PC-9 (cell line): ENCODE measurements at places on chromosomes 6 and 20.

GRCh38 chr20:1943275-1944002 lies 48.2 kb downstream of the SIRPA start:
- no peak overlapping the region for H3K27ac ChIP-seq
- DNase-seq, result no peak
- H3K27me3 ChIP-seq, result peaks cover 18% of the 10 kb centered on the region; the same call in 1 of the 2 replicates
- H3K36me3 ChIP-seq, result no peaks in the 10 kb centered on the region

GRCh38 chr6:38997128-38997761 lies 51.3 kb upstream of the GLP1R start:
- no peaks in the 10 kb centered on the region for H3K4me1 ChIP-seq
- no peak overlapping the region for H3K27ac ChIP-seq
- peaks cover 70% of the 10 kb centered on the region for H3K27me3 ChIP-seq

- H3K27me3 ChIP-seq, result no peaks in the 10 kb centered on the region
- peak overlapping the region; percentile 77 for H3K4me3 ChIP-seq
- DNase-seq, result peak; percentile 40
- H3K4me1 ChIP-seq, result peaks cover 22% of the 10 kb centered on the region
- H3K36me3 ChIP-seq, result no peaks in the 10 kb centered on the region
- peak overlapping the region; percentile 47 for H3K27ac ChIP-seq
Observed at GRCh38 chr6:143449714-143450452, 612 bp downstream of the ADAT2 start.

DNA sequence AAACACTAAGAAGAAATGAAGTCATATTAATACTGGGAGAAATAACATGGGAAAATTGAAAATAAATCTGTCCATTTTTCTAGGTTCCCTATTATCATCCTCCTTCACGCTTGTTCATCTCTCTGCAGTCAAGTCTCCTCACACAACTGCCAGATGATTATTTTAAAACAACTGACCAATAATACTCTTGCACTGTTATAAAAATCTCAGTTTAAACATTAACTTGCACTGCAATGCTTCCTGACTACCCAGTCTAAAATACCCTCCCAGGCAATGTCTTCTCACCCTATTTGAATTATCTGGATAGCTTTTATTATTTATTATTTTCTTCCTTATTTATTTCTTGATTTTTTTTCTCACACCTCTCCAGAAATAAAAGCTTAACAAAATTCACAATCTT lies 5.7 kb downstream of the EYS start:
- H3K36me3 ChIP-seq, result no peaks in the 10 kb centered on the region
- H3K27me3 ChIP-seq, result no peaks in the 10 kb centered on the region
- H3K4me3 ChIP-seq, result no peak overlapping the region

DNA sequence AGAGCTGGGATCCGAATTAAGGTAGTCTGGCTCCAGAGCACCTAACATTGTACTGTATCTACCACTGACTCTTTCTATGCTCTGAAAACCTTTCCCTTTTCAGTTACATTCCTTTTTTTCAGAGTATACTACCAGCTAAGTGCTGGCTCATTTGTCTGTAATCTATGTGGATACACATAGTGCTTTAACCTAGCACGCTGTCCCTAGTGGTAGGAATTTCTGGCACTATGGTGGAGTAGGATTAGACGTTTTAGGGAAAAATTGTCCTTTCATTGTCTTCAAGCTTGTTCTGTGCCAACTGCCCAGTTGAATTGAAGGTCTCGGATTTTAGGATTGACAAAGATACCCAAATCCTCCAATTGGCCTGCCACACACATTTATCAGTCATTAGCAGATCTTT lies 259.1 kb upstream of the FERMT1 start:
- no peak for DNase-seq
- no peak overlapping the region for H3K4me3 ChIP-seq
- H3K36me3 ChIP-seq, result no peaks in the 10 kb centered on the region
- H3K4me1 ChIP-seq, result no peaks in the 10 kb centered on the region
- no peak overlapping the region for H3K27ac ChIP-seq

DNA sequence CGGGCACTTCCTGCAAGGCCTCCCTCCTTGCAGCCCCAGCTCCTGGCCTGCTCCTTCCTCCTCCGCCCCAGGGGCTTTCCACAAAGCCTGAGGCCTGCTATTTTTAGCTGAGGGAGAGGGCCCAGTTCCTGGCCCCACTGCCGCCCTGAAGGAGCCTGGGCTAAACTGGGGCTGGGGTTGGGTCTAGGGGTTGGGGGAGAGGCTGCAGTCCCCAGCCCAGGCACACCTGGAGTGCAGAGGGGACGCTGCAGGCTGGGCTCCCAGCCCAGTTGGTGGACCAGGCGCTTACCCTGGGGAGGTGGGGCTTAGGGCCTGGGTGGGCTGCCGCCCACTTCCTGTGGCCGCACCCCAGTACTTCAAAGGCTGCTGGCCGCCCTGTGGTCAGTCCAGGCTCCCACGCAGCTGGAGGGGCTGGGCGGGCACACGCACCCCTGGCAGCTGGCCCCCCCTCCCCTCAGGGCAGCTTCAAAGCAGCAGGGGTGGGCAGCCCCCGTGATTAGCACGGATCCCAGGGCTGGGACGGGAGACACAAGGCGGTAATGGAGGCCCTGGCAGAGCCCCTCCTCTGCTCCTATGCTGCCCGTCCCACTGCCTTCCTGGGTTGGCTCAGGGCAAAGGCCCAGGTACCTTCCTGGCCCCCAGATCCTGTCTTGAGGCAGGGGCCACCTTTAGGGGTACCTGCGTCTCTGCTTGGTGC lies 7.1 kb upstream of the ABHD16B start:
- H3K27me3 ChIP-seq, result no peaks in the 10 kb centered on the region
- H3K36me3 ChIP-seq, result no peaks in the 10 kb centered on the region
- no peak overlapping the region for H3K4me3 ChIP-seq
- DNase-seq, result no peak
- H3K27ac ChIP-seq, result no peak overlapping the region

GRCh38 chr20:19967445-19967844 lies 49.7 kb upstream of the NAA20 start:
- H3K27ac ChIP-seq, result no peak overlapping the region
- DNase-seq, result no peak
- H3K4me3 ChIP-seq, result no peak overlapping the region
- H3K27me3 ChIP-seq, result no peaks in the 10 kb centered on the region
- H3K36me3 ChIP-seq, result no peaks in the 10 kb centered on the region

DNA sequence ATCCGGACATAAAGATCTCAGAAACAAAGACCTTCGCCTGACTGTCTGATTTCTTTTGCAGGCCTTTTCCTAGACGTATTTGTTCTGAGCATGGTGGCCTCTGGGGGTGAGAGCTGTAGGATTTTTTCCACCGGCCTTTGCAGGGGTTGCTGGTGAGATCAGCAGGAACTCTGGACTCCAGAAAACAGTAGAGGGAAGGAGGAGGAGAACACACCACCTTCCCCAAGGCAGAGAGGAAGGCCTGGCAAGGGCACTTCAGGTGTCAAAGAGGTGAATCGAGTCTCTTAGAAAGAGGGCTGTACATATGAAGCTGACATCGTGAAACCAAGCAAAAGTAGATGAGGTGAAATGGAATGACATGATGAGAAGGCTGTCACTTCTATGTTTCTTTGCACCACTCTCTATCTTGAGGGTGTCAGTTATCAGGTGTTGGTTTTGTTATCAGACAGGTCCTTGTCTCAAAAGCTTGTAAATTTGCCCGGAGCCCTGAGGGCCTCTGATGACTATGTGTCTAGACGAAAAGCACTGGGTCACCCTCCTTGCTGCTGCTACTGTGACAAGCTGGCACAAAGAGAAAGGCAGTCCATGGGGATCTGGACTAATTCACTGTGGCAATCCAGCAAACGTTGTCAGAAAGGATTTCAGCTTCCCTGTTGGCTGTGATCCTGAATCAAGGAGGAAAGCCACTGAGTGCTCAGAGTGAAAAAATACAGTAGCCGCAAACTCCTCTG lies 91.3 kb upstream of the MAP3K7 start:
- peaks cover 14% of the 10 kb centered on the region; the same call in 1 of the 2 replicates for H3K27me3 ChIP-seq
- no peak overlapping the region for H3K4me3 ChIP-seq
- no peak overlapping the region for H3K27ac ChIP-seq
- H3K36me3 ChIP-seq, result no peaks in the 10 kb centered on the region

DNA sequence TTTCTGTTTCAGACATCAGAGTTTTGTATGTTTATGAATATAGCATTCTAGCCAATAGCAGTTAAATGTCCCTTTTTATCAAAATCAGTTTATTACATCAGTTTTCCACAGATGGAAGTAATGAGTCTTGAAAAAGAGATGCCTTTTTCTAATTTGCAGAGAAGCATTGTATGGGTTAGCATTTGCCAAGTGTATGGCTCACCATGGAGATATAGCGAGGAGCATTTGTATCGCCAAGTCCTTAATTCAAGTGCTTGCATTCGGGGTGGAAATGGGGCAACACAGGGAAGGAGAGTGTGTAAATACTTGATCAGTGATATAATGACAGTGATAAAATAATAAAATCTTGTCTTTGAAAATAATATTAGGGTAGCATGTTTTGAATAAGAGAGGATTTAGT lies 42.9 kb downstream of the TXLNB start:
- peaks cover 10% of the 10 kb centered on the region for H3K4me1 ChIP-seq
- H3K27me3 ChIP-seq, result no peaks in the 10 kb centered on the region
- H3K36me3 ChIP-seq, result no peaks in the 10 kb centered on the region
- no peak overlapping the region for H3K27ac ChIP-seq
- H3K4me3 ChIP-seq, result no peak overlapping the region

DNA sequence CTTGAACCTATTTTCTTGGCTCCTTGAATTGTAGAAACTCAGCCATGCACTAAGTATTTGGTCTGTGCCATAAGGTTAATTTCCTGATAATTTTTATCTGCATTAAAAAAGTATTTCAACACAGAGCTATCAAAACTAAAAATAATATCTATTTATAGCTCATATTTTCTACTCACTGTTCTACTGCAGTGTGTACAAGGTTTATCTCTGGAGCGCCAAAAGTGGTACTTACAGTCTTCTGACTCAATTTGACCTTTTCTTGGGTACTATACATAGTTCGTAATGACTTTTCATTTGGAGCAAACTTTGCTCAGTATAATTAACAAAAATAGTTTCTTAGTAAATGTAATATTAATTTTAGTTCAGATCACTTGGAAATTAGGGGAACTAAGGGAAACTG lies 69.2 kb downstream of the IRAK1BP1 start:
- no peaks in the 10 kb centered on the region for H3K36me3 ChIP-seq
- H3K4me1 ChIP-seq, result no peaks in the 10 kb centered on the region
- H3K27ac ChIP-seq, result no peak overlapping the region
- no peak overlapping the region for H3K4me3 ChIP-seq
- H3K27me3 ChIP-seq, result no peaks in the 10 kb centered on the region

DNA sequence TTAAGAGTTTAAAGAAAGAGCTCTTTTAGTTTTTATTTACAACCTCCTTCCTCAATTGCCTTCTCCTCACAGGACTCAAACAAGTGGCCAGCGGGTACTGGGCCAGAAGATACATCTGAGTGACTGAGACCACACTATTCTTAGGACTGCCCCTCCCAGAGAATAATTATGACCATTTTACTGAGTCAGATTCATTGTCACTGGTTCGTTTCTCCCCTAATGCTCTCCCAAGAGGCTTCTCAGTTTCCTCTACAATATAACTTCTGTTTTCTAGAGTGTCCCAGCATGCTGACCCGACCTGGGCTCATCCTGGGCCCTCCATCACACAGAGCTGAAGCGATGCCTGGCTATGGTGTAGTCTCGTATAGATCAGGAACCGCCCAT lies 279.9 kb downstream of the CD83 start:
- no peaks in the 10 kb centered on the region for H3K36me3 ChIP-seq
- no peak overlapping the region for H3K4me3 ChIP-seq
- no peaks in the 10 kb centered on the region for H3K27me3 ChIP-seq
- no peaks in the 10 kb centered on the region for H3K4me1 ChIP-seq
- H3K27ac ChIP-seq, result no peak overlapping the region

GRCh38 chr20:3663031-3663701 lies at the start of gene GFRA4:
GFRA4 (minus strand) TSS chr20:3663399; CDS start chr20:3663399, 0 bp downstream.
- H3K36me3 ChIP-seq, result no peaks in the 10 kb centered on the region
- H3K27ac ChIP-seq, result no peak within 1 kb of the TSS
- H3K4me1 ChIP-seq, result no peaks in the 10 kb centered on the region
- no peaks in the 10 kb centered on the region for H3K27me3 ChIP-seq

GRCh38 chr6:121555201-121555600 lies 119.8 kb downstream of the GJA1 start:
- H3K4me3 ChIP-seq, result no peak overlapping the region
- H3K36me3 ChIP-seq, result no peaks in the 10 kb centered on the region
- H3K27ac ChIP-seq, result no peak overlapping the region
- H3K27me3 ChIP-seq, result no peaks in the 10 kb centered on the region
- no peak for DNase-seq

DNA sequence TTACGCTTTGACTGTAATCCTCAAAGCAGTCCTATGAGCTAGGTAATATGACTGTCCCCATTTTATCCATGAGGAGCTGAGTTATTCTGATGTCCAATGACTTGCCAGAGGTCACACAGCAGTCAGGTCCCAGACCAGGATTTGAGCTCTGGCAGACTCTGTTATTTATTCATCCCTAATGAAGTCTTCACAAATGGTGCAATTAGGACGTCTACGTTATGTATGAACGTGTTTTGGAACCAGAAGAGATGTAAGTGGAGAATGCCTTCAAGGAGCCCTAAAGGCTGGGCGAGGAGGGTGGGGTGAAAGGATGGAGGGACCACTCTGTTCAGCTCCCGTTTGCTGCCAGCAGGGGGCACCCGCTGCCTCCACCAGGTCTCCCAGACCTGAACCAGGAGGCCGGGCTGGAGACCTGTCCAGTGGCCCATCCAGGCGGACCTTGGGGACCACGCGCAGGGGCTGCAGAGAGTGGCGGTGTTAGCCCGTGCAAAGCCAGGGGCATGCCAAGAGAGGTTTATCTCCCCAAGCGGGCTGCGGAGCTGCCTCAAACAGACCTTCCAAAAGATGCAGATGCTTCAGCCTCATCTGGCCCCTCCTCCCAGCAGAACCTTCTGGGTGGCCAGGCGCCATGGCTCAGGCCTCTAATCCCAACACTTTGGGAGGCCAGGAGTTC lies 15.2 kb upstream of the ZNF335 start:
- no peak overlapping the region for H3K4me3 ChIP-seq
- H3K27me3 ChIP-seq, result no peaks in the 10 kb centered on the region
- H3K4me1 ChIP-seq, result peaks cover 5% of the 10 kb centered on the region
- no peak overlapping the region for H3K27ac ChIP-seq
- no peaks in the 10 kb centered on the region for H3K36me3 ChIP-seq
- peak; percentile 60 for DNase-seq

GRCh38 chr6:15389765-15390723 lies 144.2 kb downstream of the JARID2 start:
- no peaks in the 10 kb centered on the region for H3K36me3 ChIP-seq
- no peaks in the 10 kb centered on the region for H3K27me3 ChIP-seq
- H3K4me3 ChIP-seq, result no peak overlapping the region
- H3K4me1 ChIP-seq, result 0 out of 2 replicates have a peak, but pooled peaks cover 8% of the 10 kb centered on the region
- DNase-seq, result no peak

DNA sequence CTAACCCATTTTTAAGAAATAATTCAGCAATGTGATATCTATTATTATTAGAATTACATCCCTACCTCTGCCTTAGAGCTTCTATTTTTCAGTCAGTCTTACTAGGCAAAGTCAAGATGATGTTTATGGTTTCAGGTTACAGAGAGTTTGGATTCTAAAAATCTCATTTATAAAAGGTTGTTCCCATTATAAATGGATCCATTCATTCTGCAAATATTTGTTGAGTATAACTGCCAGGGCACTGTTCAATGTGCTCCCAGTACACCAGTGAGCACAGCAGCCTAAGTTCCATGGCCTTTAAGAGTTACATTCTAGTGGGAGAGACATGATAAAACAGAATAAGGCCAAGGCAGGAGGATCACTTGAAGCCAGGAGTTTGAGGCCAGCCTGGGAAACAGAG lies 75.9 kb upstream of the EYA4 start:
- DNase-seq, result no peak
- H3K4me3 ChIP-seq, result no peak overlapping the region
- no peaks in the 10 kb centered on the region for H3K36me3 ChIP-seq
- no peak overlapping the region for H3K27ac ChIP-seq
- no peaks in the 10 kb centered on the region for H3K27me3 ChIP-seq

- no peak for DNase-seq
- H3K4me1 ChIP-seq, result peaks cover 42% of the 10 kb centered on the region
Observed at GRCh38 chr20:51529758-51530157, 12.8 kb downstream of the NFATC2 start.
